A549 treated with ZK216348 at 1 μM for 4 hours (cell line): ENCODE measurements at places on chromosomes 3 and 15. TPM values are rescaled to one million over a fixed set of nuclear protein-coding genes. Genes with fewer than 3 reads are reported as not detected.

The LMAN1L gene
- total RNA-seq: not detected in 5 replicates

The TADA3 gene
- 52.0 to 62.4 TPM (median 59.5 TPM) in 5 replicates for total RNA-seq

The KLHL18 gene
- 10.2 to 18.4 TPM (median 13.7 TPM) in 5 replicates for total RNA-seq

The LOXL1 gene
- 0.34 to 1.7 TPM (median 0.55 TPM) in 5 replicates for total RNA-seq

The UBAP1L gene
- 0.29 to 1.3 TPM (median 0.88 TPM) in 5 replicates for total RNA-seq

The CHRD gene
- total RNA-seq: 0.07 to 0.42 TPM (median 0.15 TPM) in 5 replicates

The RHOV gene
- total RNA-seq: 4.7 to 6.1 TPM (median 5.1 TPM) in 5 replicates

The MKRN2OS gene
- not detected in 5 replicates for total RNA-seq

The SH3BP5 gene
- 18.4 to 19.5 TPM (median 18.6 TPM) in 5 replicates for total RNA-seq

The ALS2CL gene
- 7.2 to 9.5 TPM (median 9.0 TPM) in 5 replicates for total RNA-seq

The IGSF10 gene
- 0.25 to 0.72 TPM (median 0.54 TPM) in 5 replicates for total RNA-seq

The PARP9 gene
- total RNA-seq: 4.7 to 6.5 TPM (median 5.7 TPM) in 5 replicates

The SNRK gene
- 3.2 to 4.9 TPM (median 4.2 TPM) in 5 replicates for total RNA-seq

The GOLGA6D gene
- total RNA-seq: 0.07 TPM in 1 of 5 replicates, not detected in the others

The NTRK3 gene
- total RNA-seq: 14.9 to 27.5 TPM (median 23.0 TPM) in 5 replicates

The SERINC4 gene
- 0.11 TPM in 1 of 5 replicates, not detected in the others for total RNA-seq

The DUOXA2 gene
- not detected in 5 replicates for total RNA-seq

The SEMA3B gene
- total RNA-seq: 4.7 to 9.6 TPM (median 7.3 TPM) in 5 replicates

The ROPN1 gene
- total RNA-seq: not detected in 5 replicates

The WNT7A gene
- total RNA-seq: 0.05 to 0.48 TPM (median 0.14 TPM) in 5 replicates

The CCR3 gene
- total RNA-seq: not detected in 5 replicates
